ENCODE measurements at places on chromosomes 5 and 9.

DNA sequence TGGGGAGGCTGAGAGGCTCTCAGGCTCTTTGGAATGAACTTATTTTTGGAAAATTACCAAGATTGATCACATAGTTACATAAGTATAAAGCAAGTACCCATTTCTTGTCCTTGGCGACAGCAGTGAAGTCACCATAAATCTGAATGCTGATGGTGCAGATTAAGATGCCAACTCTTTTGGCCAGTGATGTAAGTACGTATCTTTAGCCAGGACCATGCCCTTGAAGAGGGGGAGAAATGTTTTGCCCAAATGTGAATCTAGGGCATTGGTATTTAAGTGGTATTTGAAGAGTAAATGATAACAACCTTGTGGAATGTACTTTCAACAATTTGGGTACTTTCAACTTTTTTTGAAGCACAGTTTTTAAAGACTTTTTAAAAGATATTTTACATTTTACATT lies 68.2 kb upstream of the RAD23B start:
- DNase-seq: no peak

- DNase-seq: no peak
These were observed 56.7 kb upstream of the BASP1 start for GRCh38 chr5:17160756-17161040.

- no peak for DNase-seq
These were observed 214.1 kb upstream of the ADCY2 start for GRCh38 chr5:7181841-7182240.

DNA sequence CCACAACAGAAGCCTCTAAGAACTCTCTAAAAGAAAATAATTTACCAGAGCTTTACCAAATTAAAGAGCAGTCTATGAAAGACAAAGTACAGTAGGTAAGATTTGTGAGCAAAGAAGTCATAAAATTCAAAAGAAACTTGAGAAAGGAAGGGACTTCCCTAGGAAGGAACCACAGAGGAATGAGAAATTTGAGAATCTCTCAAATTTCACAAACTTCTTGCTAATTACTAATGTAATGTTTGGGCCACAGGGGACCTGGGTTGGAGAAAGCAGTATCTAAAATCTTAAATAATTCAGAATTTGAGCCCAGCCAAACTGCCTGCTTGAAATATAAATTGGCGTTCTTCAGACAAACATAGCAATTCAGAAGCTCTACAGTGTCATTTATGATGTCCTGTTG lies 225.0 kb upstream of the PRR16 start:
- no peak for DNase-seq

- no peak for DNase-seq
These were observed 110.1 kb upstream of the IRX2 start for GRCh38 chr5:2861605-2862004.

Measured in RWPE2 (cell line).